ENCODE measurements at places on chromosomes 3 and 15.

GRCh38 chr15:58019503-58020376 lies 45.8 kb downstream of the ALDH1A2 start:
- DNase-seq, result no peak

GRCh38 chr3:4562595-4562994 lies 69.4 kb downstream of the ITPR1 start:
- DNase-seq, result no peak

- no peak for DNase-seq
Observed at GRCh38 chr3:165636684-165637015, 200.6 kb downstream of the BCHE start.

DNA sequence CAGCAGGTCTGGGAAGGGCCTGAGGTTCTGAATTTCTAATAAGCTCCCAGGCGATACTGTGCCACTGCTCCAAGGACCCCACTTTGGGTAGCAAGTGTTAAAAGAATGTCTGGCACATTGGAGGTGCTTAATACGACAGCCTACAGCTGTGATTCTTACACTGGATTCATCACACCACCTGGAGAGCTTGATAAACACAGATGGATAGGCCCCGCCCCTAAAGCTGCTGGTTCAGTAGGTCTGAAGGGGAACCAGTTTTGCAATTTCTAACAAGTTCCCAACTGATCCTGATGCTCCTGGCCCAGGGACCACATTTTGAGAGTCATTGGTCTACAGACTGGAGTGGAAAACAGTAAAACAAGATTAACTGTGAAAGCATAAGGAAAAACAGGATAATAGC lies 124.8 kb upstream of the ST8SIA2 start:
- DNase-seq, result no peak

DNA sequence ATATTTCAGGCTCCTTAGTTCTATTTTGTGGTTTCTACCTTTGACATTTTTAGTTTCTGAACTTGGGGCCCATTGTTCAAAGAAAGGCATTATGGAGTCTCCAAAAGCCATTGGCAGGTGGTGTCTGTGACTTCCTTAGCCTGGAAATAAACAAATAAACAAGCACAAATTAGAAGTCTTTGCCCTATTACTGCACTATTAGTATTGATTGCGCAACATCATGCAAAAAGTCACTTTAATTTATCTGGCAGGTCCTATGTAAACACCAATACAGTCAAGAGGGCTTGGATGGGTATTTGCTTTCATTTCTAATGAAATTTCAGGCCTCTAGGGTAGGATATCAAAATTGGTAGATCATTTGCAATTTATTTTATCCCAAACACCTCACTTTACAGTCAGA lies 85.6 kb downstream of the LPP start:
- no peak for DNase-seq

GRCh38 chr15:66038387-66039116 lies 169.3 kb downstream of the RAB11A start:
- DNase-seq, result no peak

DNA sequence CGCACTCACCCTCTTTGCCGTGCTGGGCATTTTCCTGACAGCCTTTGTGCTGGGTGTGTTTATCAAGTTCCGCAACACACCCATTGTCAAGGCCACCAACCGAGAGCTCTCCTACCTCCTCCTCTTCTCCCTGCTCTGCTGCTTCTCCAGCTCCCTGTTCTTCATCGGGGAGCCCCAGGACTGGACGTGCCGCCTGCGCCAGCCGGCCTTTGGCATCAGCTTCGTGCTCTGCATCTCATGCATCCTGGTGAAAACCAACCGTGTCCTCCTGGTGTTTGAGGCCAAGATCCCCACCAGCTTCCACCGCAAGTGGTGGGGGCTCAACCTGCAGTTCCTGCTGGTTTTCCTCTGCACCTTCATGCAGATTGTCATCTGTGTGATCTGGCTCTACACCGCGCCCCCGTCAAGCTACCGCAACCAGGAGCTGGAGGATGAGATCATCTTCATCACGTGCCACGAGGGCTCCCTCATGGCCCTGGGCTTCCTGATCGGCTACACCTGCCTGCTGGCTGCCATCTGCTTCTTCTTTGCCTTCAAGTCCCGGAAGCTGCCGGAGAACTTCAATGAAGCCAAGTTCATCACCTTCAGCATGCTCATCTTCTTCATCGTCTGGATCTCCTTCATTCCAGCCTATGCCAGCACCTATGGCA lies 41.1 kb upstream of the CSTA start:
- DNase-seq, result no peak

DNA sequence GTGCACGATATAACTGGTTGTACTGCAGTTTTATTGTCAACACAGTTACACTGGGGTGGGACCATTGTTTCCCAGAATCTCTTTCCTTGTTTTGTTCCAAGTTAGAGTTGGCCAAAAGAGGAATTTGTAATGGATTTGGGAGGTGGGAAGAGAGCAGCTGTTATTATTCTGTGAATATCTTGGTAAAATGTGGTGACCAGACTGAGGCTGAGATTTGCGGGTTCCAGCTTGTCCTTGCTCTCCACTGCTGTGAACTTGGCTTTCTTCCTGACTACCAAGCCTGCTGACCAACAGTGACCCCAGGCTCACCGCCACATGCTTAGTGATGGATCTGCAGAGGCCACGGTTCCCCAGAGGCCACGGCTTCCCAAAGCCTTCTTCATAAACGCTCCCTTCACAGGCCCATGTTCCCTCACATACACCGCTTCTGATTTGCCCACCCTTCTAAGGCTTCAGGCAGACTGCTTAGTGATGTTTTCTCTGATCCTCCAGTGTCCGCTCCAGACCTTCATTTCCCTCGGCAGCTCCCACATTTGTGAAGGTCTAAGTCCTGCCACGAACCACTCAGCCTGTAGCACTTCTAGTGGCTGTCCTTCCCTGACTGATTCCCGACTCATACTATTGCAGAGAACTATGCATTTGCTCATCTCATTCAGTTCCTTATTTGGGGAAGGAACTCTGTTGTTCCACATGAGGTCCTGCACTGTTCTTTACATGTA lies 525.5 kb upstream of the RGMA start:
- DNase-seq, result no peak

- no peak for DNase-seq
Observed at GRCh38 chr3:170497207-170498095, 78.8 kb downstream of the CLDN11 start.

DNA sequence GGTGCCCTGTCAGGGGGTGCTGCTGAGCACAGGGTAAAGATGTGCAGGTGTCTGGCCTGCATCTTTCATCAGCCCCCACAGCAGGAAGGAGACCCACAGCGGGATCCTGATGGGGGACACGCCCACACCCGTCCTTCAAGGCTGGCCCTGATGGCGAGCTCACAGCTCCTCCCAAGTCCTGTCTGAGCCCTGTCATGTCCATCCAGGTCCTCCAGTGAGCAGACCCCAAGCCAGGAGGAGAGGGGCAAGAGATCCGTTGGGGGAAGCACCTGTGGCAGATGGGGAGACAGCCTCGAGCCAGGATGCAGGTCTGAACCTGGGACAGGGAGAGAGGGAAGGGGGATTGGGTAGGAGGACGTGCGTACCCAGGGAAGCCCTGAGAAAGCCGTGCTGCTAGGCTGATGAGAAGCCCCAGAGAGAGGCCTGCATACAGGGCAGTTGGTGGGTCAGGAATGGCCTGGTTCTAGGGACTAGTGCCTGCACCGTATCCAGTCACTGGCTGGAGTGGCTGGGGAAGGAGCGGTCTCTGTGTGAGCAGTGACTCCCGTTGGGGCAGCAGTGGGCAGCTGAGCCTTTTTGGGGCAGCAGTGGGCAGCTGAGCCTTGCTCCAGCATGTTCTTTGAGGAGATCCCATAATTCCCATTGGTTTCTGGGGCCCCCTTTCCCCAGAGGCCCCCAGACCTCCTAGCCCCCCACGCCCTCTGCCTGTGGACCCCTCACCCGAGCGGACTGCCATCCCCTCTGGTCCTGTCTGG lies 133.3 kb upstream of the MEF2A start:
- DNase-seq, result no peak

Measured in anterior cingulate cortex (tissue), 58 donors.